HCEC 1CT (cell line): ENCODE measurements at places on chromosomes 6 and 20.

DNA sequence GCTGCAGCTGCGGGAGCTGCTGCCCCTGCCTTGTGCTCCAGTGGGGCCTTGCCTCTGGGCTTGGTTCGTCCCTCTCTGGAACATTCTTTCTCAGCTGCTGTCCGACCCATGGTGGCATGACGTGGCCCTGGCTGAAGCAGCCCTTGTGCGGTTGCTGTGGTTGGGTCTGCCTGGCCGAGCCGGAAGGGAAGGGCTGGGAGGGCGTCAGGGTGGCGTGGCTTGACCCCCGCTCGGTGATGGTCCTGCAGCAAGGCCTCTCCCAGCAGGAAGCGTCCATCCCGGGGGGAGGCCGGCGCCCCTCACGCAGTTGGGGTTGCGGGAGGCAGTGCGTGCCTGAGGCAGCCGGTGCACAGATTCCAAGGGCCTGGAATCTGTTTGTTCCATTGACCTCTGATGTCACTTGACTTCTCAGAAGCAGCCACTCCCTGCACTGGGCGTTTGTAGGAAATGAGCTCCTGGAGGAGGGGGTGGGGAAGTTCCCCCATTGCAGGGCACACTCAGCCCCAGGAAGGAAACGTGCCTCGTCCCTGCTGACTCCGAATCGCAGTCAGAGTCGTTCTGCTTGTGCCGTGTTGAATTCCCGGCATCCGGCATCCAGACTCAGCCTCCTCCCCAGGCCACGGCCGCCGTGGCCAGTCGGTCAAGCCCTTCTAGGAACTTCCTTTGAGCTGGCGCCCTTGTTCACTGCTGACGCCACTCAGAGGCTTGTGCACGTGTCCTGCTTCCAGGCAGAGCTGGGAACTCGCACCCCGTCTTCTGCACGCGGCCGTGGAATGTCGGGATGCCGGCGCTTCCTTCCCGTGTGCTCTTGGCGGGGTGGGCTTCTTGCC lies 9.7 kb upstream of the TNFRSF6B start:
- DNase-seq = peak; percentile 83

GRCh38 chr6:12327391-12327790 lies 37.2 kb downstream of the EDN1 start:
- peak; percentile 62 for DNase-seq

DNA sequence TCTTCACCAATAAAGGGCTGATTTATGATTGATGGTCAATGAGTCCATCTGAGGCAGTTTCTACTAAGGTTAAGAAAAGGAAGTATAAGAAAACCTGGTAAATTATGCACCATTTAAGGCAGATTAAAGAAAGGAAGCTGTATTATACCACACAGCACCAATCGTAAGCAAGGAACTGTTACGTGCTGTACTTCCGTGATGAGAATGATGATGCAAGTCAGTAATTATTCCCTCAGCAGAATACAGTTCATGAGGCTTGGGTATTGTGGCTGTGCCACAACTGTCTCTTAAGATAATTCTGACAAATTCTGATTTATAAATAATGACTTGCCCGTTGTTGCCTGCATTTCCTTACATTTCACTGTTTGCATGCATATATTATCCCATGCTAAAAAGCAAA lies 699.0 kb downstream of the HDGFL1 start:
- DNase-seq = no peak

DNA sequence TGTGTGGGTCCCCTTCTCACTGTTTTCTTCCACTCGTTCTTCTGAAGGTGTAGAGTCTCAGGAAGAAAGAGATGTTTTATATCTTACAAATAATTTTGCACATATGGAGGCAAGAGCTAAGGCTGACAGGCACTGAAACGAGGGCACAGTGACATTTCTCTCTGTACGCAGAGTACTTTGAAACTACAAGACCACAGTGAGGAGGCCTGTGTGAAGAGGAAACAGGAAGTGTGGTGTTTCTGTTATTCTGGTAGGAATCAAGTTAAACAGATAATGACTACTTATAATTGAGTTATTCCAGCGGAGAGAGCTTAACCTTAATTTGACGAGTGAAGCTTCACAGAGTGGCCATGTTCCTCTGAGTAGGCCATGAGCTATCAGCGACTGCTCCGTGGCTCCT lies 4.8 kb downstream of the CDH4 start:
- DNase-seq = no peak

- no peak for DNase-seq
These were observed 48.7 kb upstream of the ARMH2 start for GRCh38 chr6:24847402-24847801.

DNA sequence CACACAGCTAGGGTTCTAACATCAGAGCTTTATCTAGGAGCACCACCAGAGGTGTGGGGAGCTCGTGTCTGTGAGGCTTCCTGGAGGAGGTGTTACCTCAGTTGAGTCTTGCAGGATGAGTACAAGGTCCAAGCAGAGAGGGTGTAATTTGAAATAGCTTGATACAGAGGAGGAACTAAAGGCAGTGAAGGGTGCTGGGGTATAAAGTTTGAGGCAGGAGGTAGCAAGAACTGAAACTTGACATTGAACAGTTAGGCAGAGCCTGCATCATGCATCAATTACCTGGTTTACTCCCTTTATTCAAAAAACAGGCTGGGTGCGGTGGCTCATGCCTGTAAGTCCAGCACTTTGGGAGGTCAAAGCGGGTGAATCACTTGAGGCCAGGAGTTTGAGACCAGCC lies 241.2 kb downstream of the UST start:
- DNase-seq = no peak

DNA sequence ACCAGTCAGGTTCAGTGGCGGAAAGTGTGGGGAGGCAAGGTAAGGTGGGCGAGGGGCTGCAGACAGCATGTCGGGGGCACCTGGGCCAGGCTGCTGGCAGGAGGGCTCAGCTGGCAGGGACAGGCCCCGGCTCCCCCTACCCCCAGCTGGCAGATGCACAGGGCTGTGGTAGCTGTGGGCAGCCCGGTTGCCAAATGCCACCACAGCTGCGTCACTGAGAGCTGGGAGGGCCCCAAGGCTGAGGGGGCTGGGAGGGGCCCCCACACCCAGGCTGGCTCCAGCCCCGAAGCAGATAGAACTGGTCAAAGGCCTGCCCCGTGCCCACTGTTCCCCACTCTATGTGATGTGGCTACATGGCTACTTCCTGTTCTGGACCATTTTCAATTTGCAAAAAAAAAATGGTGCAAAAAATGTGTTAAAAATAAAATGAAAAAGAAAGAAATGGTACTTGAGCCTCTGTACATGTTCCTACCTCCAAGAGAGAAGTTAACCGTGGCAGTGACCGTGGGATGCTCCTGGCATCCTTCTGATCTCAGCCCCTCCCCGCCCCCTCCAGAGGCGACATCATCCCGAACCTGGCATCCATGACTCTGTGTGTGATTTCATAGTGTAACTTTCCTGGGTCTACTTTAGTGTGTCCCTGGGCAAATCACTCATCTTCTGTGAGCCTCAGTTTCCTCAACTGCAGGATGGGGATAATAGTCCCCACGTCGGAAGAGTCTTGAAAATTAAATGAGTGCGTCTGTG lies 64.4 kb downstream of the UBE2V1 start:
- no peak for DNase-seq

GRCh38 chr6:52285177-52286068 lies 881 bp upstream of the MCM3 start:
- DNase-seq = peak; percentile 30

DNA sequence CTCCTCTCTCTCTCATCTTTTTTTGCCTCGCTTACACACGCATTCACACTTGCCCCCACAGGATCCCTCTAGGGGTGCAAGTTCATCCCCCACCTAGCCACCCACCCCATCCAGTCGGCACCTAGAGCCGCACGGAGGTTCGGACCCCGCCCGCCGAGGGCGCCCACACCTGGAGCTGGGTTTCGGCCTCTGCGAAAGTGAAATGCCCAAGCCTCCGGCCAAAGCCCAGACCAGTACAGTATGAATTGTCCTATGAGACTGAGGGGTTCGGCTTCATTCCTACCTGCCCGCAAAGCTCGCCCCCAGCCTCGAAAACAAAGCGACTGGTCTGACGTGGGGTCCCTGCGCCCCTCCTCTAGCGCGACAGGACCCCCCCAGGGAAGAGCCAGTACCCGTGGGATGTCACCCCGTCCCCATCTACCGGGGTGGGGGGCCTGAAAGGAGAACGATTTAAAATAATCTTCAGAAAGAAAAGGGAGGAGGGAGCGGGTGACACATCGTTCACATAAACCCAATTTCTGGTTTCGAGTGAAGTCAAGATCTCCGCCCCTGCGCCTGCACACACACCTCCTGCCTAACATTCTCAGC lies 1.5 kb downstream of the TFAP2A start:
- no peak for DNase-seq

DNA sequence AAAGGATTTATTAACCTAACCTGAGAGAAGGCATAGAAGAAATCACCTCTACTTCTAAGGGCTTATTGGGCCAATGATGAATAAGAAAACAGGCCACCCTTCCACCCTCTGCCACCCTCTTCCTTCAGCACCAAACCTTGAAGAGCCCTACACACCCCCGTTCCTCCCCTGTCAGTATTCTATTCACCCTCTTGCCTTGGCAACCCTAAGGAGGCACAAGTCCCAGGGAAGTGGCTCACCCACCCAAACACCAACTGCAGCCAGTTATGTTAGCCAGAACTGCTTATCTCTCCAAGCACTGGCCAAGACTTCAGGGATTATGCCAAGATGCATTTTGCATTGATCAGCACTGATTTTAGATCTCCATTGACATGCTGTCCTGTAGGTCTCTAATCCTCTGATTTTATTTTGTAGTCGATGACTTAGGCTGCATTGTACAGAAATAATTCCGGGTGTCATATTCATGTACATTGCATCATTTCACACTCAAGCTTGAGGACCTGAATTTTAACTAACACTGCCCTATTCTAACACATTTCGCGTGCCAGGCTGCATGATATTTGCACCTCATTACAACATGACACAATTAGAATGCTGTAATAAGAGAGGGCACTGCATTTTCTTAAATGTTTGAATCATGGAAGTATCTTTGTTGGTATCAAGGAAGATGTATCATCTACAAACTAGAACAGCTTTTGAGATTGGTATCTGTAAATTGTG lies 15.7 kb downstream of the CNKSR3 start:
- no peak for DNase-seq

DNA sequence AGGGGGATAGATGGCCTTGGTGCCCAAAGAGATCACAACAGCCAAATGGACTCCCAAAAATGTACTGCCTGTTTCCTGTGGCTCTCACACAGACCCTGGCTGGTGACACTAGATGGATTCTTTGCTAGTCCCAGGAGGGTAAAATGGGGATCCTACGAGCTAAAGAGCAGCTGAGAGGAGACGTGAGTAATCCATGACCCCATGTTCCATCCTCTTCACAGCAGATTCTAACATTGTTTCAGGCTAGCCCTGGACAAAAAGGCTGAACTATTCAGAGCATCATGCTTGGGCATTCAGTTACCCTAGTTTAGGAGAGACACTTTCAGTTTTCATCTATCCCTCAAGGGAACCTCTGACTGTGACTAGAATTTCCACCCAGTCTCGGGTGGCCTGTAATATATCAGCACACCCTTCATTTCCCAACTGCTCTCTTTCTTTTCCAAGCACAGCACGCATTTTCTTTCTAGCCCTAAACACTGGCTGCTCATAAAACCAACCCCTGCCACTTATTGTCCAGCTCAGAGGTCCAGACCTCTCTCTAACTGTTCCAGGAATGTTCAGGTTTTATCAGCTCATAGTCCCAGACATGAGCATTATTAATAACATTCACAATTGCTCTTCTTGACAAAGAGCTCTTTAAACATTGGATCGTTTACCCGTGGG lies 48.5 kb downstream of the SLC22A1 start:
- no peak for DNase-seq

GRCh38 chr6:46098678-46099077 lies 31.1 kb upstream of the ENPP4 start:
- no peak for DNase-seq

DNA sequence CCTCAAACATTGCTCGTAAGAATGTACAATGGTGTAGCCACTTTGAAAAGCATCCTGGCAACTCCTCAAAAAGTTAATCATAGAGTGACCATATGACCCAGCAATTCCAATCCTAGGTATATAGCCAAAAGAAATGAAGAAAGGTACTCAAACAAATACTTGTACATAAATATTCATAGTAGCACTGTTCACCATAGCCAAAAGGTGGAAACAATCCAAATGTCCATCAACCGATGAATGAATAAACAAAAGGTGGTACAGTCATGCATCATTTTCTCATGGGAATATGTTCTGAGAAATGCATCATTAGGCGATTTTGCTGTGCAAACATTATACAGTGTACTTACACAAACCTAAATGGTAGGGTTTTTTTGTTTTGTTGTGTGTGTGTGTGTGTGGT lies 74.4 kb upstream of the TBC1D7 start:
- DNase-seq = no peak

- DNase-seq = peak; percentile 89
These were observed 60.0 kb upstream of the BTN3A2 start for GRCh38 chr6:26304797-26305640.

- DNase-seq = no peak
These were observed 15.5 kb downstream of the FOXA2 start for GRCh38 chr20:22568872-22569344.

DNA sequence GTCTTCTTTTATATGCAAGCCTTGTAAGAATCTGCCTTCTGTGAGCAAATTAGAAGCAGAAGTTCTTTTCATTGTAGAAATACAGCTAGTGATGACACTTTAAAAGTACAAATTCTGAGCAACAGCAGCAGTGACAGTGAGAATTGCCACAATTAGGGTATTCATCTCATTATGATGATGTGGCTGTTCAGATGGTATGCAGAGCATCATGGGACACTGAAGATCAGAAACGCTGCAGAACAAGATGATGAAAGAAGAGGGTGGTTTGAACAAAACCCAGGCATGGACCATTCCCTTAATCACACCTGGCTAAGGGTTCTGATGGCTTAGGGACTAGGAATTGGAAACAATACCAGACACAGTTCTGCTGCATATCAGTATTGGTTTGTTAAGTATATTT lies 312.7 kb upstream of the TBX18 start:
- DNase-seq = peak; percentile 5
